ENCODE measurements at places on chromosomes 12 and 14.

- no peak for DNase-seq
Measured at GRCh38 chr14:104383996-104384775, 195.4 kb upstream of the C14orf180 start.

GRCh38 chr14:58677996-58678395 is 40.2 kb downstream of the DACT1 start:
- no peak for DNase-seq

DNA sequence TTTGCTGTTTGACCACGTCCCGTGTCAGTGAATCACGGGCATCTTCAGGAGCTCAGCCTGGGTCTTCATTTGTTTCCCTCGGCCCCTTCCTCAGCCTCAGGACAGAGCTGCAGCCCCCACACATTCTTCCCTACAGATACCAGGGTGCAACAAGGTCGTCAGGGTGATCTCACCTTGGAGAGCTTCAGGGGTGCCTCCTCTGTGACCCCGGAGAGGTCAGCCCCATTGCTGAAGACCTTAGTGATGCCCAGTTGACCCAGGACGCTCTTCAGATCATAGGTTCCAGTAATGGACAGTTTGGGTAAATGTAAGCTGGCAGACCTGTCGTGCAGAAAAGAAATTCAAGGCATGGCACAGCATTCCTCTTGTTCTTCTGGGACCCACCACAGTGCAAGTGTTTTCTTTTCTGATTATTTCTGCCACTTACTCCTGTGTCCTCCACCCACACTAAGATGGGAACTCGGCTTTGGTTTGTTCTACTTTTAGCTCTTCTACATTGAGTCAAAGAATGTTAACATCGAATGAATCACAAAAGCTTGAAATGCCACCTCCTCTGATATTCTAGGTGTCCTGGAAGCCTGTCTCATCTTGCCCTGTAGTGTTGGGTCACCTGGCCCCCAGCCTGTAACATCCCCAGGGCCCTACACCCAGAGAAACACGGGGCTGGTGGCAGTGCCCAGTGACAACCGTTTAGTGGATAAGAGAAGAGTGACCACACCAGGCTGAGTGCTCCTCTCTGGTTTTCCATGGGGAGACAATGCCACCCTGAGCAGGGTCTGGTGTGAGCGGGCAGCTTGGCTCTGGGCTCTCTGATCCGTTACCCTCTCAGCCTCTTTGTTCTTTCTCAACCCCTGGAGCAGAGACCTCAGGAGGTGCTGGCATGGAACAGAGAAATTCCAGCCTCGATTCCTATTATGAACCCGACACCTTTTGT is 8.8 kb downstream of the SERPINA1 start:
- no peak for DNase-seq

GRCh38 chr12:98418357-98419075 is 96.9 kb upstream of the TMPO start:
- peak; percentile 99 for DNase-seq

DNA sequence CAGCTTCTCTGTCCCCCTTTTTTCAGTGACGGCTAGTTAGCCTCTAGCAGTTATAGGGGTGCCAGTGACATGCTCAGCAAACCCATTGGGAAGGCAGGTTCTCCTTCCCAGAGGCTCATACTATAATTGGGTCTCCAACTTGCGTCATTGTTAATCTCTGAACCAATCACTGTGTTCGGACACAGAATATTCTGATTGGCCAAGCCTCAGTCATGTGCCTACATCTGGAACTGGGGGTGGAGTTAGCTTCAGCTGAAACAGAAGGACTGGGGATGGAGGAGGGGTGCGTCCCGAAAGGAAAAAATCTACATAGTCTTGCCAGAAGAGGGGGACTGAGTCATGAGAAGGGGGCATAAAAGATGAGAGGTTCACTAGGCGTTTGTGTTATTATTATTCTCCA is 165.6 kb downstream of the SUDS3 start:
- no peak for DNase-seq

- DNase-seq, result no peak
Measured at GRCh38 chr12:55642267-55642666, 5.6 kb downstream of the OR10P1 start.

DNA sequence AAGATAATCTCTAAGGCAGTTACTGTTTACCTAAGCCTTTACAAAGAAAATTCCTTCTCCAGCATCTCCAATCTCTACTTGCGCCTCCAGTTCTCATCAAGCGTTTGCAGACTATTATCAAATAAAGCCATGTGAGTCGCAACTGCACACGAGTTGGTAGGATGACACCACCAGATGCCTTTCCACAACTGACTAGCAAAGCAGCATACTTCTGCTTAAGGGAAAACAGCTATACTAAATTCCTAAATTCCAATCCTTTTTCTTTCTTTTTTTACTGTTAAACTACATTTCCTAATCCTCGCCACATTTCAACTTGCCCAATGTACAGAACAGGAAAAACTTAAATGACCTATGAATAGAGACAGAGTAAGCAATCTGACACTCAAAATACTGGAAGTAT is 166.7 kb downstream of the ITPR2 start:
- DNase-seq, result no peak

DNA sequence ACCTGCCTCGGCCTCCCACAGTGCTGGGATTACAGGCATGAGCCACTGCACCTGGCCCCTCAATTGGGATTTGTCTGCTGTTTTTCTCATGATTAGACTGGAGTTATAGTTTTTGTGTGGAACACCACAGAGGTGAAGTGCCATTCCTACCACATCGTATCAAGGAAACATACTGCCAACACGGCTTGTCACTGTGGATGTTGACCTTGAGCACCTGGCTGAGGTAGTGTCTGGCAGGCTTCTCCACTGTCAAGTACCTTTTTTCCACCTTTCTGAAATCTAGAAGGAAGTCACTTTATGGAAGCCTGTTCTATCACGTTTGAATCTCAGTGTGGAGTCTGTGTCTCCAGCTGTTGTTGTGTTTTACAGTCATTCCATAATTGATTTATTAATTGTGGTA is 21.4 kb upstream of the SEL1L start:
- DNase-seq, result no peak

GRCh38 chr12:91785655-91786498 is 359.8 kb downstream of the BTG1 start:
- no peak for DNase-seq

- no peak for DNase-seq
Measured at GRCh38 chr12:27095346-27095745, 13.0 kb upstream of the C12orf71 start.

DNA sequence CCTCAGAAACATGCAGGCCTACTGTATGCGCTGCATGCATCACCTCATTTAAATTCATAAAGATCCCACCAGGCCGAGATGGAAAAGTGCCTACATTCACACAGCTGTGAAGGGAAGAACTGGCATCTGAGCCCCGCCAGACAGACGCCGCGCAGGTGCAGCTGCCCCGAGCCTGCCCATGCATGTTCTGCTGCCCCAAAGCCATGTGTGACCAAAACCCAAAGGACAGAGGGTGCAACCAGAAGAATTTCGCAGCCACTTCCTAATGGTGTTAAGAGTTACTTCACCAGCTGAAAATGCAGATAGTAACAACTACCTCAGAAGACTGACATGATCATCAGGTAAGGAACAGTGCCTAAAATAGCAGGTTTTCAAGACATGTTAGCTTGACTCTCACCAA is 13.5 kb upstream of the KRT8 start:
- DNase-seq, result no peak

- DNase-seq, result no peak
Measured at GRCh38 chr12:75577812-75578211, 66.4 kb upstream of the KRR1 start.

GRCh38 chr12:33587354-33587753 is 147.7 kb upstream of the SYT10 start:
- peak; percentile 84 for DNase-seq

GRCh38 chr12:114562654-114563053 is 121.3 kb downstream of the TBX3 start:
- DNase-seq, result no peak
